Hematopoietic multipotent progenitor cell treated with erythropoietin and hydrocortisone succinate and interleukin-3 and kit ligand, for 17 days (in vitro differentiated cells): ENCODE measurements at places on chromosomes 2 and 18.

DNA sequence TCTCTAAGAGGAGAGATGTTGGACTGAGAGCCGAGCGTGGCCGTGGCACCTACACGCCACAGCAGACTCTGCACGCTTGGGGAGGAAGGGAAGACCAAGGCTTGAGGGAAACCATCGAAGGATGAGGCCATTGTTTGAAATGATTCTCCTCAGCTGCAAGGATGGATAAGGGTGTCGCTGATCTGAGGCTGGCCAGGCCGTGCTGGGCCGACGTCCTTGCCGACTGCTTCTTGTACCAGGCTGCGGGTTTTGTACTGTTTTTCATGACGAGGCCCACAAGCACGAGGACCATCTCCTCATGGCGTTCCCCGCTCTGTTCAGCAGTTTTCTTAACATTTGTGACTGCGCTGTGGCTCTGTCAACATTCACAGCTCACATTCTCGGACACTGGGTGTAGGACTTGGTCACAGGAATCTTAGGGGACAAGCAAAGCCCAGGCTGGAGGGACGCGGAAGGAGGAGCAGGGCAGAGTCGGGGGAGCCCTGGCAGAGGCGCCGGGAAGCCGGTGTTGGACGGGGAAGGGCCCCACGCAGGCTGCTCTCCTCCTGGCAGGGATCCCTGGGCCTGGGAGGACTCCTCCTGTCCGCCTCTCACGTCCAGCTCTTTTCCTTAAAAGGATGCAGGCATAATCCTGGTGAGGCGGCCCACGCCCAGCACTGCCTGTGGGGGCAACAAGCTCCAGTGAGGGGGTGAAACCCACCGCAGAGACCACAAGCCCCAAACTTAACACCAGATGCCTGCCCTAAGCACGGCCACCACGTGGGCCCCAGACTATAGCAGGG is 259.0 kb upstream of the SALL3 start:
- no peak for DNase-seq

GRCh38 chr2:235928751-235929370 is 239.3 kb downstream of the GBX2 start:
- no peak for DNase-seq

- peak; percentile 12 for DNase-seq
Observed at GRCh38 chr2:215793747-215794595, 219.4 kb downstream of the MREG start.

GRCh38 chr2:207662203-207662602 is 37.0 kb upstream of the METTL21A start:
- no peak for DNase-seq

DNA sequence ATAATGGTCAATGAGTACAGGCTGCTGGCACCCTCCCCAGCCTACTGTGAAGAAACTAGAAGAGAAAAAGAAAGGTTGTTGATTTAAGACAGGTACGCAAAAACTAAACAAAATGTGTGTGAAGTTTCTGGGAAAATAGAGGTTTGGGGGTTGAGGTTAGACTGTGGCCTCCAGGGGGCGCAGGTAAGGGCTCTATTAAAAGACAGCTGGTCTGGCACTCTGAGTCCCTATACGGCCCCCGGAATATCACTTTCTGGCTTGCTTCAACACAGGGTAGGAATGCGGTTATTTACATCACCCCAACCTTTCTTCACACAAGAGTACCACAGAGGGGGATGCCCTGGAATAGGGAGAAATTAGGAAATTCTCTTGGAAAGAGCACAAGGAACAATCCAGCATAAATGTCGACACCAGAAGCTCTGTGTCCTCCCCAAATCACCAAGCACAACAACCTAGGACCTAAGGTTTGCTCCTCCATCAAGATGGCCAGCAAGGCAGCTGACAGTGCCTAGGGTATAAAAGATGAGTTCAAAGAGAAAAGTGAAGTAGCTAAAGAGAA is 480.8 kb upstream of the KLHL29 start:
- no peak for DNase-seq

DNA sequence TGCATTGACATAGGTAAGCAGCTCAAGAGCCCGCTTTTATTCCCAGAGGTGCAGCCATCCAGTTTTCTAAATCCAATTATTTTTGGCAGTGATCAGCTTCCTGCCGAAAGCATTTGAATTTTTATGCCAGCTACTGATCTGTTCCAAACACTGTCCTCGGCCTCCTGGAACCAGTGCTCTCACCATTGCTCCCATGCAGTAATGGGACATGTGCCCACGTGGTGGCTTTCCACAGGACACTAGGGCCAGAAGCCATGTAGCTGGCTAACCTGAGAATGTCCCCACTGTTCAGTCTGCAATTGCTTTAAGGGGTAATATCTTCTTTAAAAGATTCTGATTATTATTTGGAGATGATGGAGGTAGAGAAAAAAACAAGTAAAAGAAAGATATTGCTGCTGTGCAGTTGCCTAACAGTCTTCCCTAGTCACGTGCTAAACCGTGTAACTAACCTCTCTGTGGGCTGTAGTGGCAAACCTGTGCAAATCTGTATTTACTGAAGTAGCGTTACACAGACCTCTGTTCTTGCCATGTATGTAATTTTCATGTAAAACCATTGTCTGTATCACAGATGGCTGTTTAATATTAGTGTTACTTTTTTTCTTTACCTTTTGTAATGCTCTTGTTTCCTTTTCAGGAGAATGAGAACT is 13.0 kb downstream of the GRHL1 start:
- no peak for DNase-seq
